Inflammatory macrophage (primary cell): ENCODE measurements at places on chromosomes 16 and 17.

DNA sequence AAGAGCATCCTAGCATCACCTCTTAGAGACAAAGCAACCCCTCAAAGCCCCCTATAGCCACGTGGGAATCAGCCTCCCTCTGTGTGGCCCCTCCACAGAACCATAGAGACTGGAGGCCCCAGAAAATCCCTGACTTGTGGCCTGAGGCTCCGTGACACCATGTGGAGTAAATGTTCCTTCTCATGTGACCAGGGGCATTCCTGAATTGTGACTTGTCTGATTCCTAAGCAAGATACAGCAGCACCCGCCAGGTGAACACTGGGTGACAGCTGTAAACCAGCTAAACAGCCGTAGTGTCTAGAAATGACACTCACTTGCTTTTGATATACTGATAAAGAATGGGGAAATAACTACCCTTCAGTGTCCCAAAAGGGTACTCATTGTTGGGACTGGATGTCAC is 79.0 kb downstream of the DYNLRB2 start:
- no peak for DNase-seq

DNA sequence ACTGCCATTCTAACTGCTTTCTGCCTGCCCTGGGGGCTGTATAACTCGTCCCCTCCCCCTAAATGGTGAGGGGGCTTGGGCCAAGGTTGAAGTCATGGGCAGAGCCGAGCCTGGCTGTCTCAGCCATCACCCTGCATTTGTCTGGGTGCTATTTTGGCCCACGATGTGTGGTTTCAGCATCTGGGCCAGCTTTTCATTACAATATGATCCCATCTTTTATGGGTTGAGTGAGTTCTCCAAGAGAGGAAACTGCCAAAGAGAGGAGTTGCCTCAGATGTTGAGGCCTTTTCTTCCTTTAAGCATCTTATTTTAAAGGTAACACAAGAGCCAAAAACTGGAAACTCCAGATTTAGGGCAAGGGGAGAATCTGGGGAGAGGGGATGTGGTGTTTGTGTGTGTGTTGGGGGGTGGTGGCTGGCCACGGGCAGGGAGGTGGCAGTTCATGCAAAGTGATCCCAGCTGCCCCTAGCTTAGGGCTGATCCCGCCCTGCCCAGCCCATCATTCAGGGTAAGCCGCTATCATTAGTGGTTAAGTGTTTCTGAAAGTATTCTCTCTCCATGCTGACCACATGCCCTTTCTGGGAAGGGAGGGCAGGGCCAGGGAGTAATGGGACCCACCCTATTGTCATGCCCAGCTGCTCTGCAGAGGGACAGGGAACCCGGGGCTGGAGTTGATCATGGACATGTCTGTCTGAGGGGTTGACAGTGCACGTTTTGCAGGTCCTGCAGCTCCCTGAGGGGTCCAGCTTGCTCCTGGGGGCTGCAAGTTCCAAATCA is 83.2 kb upstream of the CLEC18A start:
- no peak for DNase-seq

- no peak for DNase-seq
These were observed 29.9 kb downstream of the CIBAR2 start for GRCh38 chr16:85082173-85083050.

GRCh38 chr16:4694642-4695451 is 1.5 kb downstream of the NUDT16L1 start:
- no peak for DNase-seq

- DNase-seq = peak; percentile 31
These were observed 27.1 kb downstream of the ARSG start for GRCh38 chr17:68318103-68318991.

DNA sequence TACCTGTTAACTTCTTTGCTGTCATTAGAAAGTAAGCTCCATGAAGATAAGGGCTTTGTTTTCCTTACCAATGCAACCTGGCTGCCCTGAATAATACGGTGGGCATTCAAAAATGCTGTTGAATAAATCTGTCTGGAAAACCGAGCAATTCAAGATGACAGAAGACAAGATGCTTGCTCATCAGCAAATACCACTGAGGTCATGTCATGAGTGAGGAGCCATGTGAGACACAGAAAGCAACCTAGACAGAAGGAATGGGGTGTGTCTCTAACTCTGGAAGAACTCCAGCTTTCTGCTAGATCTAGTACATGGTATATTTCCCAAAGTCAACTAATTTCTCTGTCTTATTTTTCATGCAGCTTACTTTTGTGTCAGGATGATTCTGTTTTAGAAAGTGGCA is 64.2 kb downstream of the STH start:
- DNase-seq = no peak

DNA sequence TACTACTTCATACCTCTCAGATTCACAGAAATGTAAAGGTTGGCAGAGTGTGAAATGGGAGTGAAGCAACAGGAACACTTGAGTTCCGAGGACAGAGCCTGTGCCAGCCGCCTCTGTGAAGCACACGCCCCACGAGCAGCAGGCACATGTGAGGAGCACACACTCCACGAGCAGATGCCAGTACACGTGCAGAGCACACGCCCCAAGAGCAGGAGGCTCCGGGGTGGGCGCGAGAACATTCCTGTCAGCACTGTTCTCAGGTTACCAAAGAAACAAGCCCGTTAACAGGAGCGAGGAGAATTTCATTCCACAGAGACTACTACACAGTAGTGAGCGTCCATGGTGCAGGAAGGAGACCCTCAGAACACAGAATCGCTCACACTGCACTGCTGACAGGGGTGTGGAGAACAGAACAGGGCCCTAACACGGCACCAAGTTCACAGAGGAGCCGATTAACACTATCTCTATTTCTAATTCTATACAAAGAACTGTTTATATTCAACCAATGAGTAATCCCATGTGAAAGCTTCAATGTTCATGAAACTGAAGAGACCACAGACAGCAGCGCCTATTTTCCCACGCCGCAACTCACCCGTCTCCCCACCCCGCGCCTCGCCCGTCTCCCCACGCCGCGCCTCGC is 40.1 kb downstream of the KLHDC4 start:
- no peak for DNase-seq

DNA sequence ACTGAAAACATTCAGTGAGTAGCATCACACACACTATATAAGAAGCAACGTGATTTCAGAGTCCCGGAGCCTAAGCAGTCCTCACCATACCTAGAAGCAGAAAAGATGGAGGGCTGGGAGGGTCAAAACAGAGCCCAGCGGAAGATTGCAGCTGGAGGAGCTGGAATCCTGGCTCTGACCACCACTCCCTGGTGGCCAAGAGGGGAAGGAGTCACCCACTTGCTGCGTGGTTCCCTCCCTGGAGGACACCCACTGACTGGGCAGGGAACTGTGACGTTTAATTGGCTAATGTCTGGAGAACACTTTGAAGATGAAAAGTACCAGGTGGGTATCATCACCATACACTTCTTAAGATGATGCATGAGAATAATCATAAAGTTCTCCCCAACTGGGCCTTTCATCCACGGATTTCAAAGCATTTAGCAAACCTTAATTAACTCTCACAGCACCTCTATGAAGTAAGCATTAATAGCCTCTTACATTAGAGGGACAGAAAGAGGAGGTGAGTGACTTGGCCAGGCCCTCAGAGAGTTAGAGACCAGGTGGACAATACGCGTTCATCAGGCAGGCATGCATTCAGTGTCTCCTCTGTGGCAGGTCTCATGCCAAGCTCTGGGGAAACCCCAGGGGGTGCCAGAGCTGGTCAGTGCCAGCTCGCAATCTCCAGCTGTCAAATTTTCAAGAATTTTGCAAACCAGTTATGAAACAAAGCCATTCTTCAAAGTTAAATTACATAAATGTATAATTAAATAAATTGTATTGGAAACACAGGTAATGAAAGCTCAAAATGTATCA is 137.9 kb downstream of the AXIN2 start:
- no peak for DNase-seq

DNA sequence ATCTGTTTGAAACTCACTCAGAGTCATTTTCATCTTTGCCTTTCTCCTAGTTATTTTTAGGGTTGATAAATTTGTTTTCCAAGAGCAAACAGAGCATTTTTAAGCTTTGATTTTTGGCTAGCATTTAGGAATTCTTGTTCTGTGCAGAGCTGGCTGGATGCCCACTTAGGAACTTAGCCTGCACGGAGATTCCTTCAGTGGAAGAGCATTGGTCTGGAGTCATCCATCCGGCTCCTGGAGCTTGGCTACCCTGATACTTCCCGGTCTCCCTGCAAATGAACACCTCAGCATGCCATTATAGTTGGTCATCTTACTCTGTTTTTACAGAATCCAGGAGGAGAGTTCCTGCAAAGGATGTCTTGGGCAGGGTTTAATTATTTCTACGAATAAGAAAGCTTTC is 57.1 kb downstream of the SPECC1 start:
- DNase-seq = no peak

- no peak for DNase-seq
These were observed 94.4 kb downstream of the CLEC16A start for GRCh38 chr16:11038777-11039176.

DNA sequence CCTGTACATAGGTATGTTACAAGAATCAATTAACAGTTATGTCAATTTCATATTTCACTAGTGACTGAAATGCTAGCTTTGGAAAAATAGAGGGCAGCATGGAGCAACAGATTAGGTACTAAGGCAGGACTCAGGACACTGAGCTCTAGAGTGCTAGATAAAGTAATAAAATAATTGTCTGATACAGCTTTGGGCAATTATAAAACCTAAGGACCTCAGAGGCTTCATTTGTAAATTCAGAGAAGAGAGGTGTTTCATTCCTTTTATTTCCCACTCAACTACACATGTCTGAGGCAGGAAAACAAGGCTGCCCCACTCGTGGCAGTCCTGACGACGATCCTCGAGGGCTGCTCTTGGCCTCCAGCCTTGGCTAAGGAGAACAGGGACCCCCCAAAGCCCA is 81.5 kb downstream of the CA4 start:
- no peak for DNase-seq

DNA sequence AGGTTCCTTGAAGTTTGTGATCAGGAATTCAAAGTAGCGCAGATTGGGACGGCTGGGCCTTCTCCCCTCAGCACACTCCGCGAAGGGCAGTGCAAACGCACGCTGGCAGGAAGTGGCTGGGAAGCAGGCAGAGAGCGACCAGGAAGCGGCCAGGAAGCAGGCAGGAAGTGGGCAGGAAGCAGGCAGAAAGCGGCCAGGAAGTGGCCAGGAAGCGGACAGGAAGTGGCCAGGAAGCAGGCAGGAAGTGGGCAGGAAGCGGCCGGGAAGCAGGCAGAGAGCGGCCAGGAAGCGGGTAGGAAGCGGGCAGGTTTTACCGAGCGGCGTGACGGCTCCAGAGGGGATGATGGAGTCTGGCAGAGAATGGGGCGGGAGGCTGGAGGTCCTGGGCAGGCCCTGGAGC is 3.2 kb downstream of the DPEP1 start:
- no peak for DNase-seq
